Fibroblast of skin of right quadriceps (primary cell): ENCODE measurements at places on chromosomes 3 and 15.

DNA sequence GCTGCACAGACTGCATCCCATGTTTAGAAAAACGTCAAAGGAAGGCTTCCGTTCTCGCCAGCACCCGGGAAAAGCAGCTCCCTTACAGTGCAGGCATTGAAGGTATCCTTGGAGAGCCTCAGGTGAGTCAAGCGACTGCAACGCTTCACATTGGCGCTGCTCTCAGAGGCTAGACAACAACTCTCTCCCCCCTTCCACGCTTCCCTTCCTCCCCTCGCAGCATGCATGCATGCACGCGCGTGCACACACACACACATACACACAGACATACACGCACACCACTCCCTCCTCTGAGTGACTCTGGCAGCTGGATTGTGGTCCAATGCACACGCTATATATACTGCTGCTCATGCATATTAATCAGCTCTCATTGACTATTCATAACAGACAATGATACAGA, 191.1 kb downstream of the PDZRN3 start:
- peak; percentile 33 for DNase-seq

DNA sequence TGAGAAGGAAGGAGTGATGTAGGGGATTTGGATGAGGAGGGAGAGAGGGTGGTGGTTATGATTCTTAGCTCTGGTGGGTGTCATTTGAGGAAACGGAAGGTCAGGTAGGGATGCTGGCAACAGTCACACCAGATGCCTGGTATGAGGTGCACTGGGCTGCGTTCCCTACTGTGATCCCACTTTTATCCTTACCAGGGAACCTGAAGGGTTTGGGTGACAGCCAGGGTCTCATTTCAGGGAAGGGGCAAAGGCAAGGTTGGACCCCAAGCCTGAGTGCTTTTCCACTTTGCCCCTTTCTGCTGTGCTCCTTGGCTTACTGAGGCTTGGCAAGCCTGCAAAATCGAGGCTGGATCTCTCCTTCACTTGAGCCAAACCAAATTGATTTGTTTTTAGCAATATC, 36.0 kb upstream of the SACM1L start:
- no peak for DNase-seq

DNA sequence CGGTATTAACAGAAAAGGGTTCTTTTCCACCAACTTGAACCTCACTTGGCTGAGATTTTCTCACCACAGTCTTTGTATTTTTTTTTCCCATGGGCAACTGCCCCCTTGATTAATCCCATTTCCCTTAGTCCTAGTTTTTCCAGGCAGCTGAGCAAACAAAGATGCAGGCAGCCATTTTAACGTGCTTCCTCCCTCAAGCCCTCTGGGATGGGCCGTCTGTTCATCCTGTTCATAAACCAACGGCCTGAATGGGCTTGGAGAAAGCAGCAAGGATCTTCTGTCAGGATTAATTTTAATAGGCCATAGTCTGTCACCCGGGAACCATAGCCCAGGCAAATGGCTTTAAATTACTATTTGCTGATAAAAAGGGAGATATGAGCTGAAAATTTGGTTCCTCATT, 10.4 kb upstream of the POLR2M start:
- DNase-seq, result no peak

GRCh38 chr3:126337980-126338651, 19.1 kb downstream of the KLF15 start:
- DNase-seq, result no peak

- DNase-seq, result no peak
Measured at GRCh38 chr3:110656394-110657025, 415.1 kb upstream of the NECTIN3 start.

DNA sequence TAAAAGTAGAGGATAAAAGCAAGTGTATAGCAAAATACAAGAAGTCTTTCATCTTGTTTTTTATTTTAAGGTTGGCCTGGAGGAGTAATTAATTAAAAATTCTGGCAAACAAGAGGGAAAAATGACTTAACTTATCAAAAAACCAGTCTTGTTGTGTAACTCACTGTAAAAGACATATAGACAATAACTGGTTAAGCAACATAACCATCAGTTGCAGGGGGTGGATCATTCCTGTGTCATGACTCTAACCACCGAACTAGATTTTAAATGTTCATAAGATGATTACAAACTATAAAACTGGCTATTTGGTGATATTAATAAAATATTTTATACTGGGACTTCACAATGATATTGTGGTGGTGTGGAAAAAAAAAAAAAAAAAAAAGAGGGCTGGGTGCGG, 130.6 kb downstream of the STAG1 start:
- peak; percentile 40 for DNase-seq

DNA sequence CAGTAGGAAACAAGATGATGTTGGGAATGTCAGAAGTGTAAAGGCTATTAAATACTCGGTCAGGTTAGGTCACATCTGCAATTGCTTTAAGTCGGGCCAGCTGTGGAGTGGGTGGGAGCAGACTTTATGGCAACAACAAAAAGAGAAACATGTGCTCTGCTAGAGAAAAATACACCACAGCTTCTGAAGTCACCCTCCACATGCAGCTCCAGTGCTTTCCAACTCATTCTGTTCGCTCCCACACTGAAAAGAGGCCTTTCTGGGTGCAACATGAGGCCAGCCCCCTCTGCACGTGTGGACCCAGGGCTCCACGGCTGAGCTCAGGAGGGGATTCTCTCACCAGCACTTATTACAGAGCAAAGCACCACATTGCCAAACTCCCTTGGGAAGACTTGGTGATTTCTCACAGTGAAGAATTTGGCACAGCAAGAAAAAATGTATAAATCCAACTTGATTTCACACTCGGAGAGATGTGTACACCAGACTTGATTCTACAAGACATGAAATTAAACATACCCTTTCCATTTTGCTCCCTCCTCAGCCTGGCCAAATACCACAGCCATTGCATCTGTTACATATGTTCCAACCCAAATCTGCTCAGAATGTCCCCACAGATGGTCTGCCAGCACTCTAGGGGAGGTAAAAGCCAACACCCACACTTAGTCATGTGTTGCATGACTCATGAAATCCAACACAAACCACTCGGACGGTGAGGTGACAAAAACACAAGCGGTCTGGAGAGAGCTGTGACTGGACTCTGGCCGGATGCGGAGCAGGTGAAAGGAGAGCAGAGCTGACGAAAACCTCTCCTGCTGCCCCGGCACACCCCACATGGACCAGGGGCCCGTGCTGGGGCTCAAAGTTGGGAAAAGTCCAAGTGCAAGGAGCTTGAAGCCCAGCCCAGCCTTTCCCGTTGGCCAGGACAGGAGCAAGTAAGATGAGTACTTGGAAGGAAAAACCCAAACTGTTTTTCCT, 74.6 kb downstream of the ITGB5 start:
- DNase-seq, result peak; percentile 95

GRCh38 chr3:61908382-61908781, 347.0 kb downstream of the PTPRG start:
- peak; percentile 59 for DNase-seq
